Pulmonary artery endothelial cell (primary cell): ENCODE measurements at places on chromosomes 7 and 10. TPM values are rescaled to one million over a fixed set of nuclear protein-coding genes. Genes with fewer than 3 reads are reported as not detected.

The HGF gene
- 3.3 and 5.1 TPM in 2 replicates for total RNA-seq

The RHOBTB1 gene
- total RNA-seq: 29.1 and 38.6 TPM in 2 replicates

The RBM20 gene
- total RNA-seq: 0.13 TPM in 1 of 2 replicates, not detected in the other

The FAM241B gene
- total RNA-seq: 0.20 TPM in 1 of 2 replicates, not detected in the other

- no peak for DNase-seq
Measured at GRCh38 chr10:49076741-49077521, 38.4 kb downstream of the VSTM4 start.

DNA sequence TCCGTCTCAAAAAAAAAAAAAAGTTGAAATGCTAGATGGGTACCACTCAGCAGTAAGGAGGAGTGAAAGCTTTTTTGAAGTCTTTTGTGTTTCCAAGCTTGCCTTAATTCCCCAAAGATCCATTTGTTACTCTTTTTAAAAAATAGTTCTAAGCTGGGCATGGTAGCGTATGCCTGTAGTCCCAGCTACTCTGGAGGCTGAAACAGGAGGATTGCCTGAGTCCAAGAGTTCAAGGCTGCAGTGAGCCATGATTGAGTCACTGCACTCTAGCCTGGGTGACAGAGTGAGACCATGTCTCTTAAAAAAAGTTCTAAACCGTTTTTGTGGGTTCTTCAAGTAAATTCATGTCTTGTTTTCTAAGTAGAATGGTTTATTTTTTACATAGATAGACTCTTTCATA, 5.3 kb downstream of the TBC1D12 start:
- no peak for DNase-seq

GRCh38 chr7:131502810-131503508, 53.5 kb downstream of the PODXL start:
- DNase-seq: no peak

GRCh38 chr10:12243864-12244620, 48.1 kb downstream of the CDC123 start:
- no peak for DNase-seq

DNA sequence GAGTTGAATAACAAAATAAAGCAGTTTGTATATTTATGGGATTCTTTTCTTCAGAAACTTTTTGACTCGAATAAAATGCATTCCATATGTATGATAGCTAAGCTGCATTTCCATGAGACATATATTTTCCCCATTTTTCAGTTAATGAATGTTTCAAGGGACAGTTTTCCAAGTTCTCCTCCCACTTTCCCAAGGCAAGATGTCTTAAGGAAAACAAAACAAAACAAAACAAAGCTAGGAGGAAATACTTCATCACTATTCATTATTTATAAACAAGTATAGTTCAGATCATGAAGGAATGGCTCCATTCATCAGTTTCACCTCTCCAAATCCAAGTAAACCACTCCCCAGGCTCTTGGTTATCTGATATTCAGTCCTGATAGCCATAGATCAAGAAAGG, 261.0 kb downstream of the WDR11 start:
- no peak for DNase-seq

DNA sequence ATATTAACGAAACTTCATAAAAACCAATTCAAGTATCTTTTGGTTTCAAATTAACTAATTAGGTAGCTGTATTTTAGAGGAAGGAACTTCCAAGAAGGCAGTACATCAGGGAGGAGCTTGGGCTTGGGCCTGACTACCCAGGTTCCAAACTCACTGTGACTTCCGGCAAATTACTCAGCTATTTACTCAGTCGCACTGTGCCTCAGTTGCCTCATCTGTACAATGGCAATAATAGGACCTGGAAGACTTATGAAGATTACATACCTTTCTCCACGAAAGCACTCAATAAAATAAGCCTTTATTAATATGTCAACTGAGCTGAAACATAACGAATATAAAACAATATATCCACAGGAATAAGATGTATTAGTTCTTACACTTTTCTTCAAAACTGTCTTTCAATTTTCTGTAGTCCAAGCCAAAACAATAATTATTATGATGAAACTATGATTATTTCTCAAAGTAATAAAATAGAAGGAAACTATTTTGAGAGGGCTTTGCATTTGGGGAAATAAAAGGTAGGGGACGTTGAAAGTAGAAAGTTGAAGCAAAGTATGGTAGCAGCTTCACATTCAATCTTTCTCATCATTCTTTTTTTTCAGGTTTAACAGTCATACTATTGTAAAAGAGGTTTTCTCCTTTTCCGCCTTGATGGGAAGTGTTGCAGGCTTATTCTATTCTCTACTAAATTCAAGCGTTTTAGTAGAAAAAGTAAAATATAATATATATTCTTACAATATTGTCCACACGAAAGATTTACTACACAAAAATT, 10.5 kb upstream of the EBLN1 start:
- no peak for DNase-seq
